ENCODE measurements at places on chromosomes 2 and 18. TPM values are rescaled to one million over a fixed set of nuclear protein-coding genes. Genes with fewer than 3 reads are reported as not detected.

The SLC40A1 gene
- not detected for polyA plus RNA-seq

DNA sequence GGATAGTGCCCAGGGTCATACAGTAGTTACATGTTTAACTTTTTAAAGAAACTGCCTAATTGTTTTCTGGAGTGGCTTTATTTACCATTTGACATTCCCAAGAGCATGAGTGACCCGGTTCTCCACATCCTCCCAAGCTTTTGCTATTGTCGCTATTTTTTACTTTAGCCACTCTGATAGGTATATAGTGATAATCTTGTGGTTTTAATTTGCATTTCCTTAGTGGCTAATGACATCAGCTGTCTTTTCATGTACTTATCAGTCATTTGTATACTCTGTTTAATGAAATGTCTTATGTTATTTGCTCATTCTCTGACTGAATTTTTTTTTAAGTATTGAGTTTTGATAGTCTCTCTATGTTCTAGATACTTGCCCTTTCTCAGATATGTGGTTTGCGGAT, 109.7 kb upstream of the HS6ST1 start:
- no peaks in the 10 kb centered on the region for H3K27me3 ChIP-seq
- no peaks in the 10 kb centered on the region for H3K4me1 ChIP-seq
- no peak for DNase-seq
- H3K4me3 ChIP-seq: no peak overlapping the region
- H3K27ac ChIP-seq: no peak overlapping the region

The TMEM169 gene
- polyA plus RNA-seq: 2.1 TPM

GRCh38 chr18:57649556-57650500, 28.2 kb upstream of the NARS1 start:
- H3K27ac ChIP-seq: no peak overlapping the region
- H3K4me3 ChIP-seq: no peak overlapping the region
- no peaks in the 10 kb centered on the region for H3K36me3 ChIP-seq
- DNase-seq: peak; percentile 49

DNA sequence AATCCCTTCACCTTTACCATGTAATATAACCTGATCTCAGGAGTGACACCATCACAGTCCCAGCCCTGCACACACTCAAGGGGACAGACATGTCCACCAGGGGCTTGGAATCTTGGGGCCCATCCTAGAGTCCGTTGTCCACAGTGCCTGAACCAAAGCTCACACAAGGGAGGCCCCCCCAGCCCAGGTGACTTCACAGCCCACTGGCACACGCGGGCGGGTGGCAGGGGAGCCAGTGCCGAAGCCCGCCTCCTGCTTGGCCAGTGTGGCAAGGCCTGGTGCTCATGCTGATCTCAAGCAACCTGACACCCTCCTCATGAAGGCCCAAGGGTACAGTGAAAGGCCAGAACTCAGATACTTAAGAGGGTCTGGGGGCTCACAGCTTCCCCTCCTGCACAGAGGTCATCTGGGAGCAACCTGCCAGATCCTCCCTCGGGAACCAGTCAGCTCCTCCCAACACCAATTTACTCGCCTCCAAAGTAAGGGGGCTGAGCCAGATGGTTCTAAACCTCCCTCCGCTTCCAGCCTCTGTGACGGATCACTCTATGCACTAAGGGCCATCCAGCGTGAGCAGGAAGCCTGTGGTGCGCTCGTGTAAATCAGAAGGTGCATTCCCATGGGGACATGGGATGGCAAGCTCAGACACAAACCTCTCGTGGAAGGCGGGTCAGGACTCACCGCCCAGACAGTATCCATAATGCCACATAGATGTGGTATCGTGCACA, 3.2 kb upstream of the RAB17 start:
- H3K36me3 ChIP-seq: no peaks in the 10 kb centered on the region
- DNase-seq: no peak
- H3K27ac ChIP-seq: no peak overlapping the region
- no peak overlapping the region for H3K4me3 ChIP-seq
- H3K27me3 ChIP-seq: no peaks in the 10 kb centered on the region

The IL36G gene
- not detected for polyA plus RNA-seq

The OTOF gene
- not detected for polyA plus RNA-seq

- no peaks in the 10 kb centered on the region for H3K4me1 ChIP-seq
- H3K27ac ChIP-seq: no peak overlapping the region
- H3K36me3 ChIP-seq: no peaks in the 10 kb centered on the region
- peaks cover 2% of the 10 kb centered on the region for H3K27me3 ChIP-seq
- DNase-seq: no peak
Observed at GRCh38 chr2:126910637-126911036, 11.9 kb downstream of the TEX51 start.

- no peak overlapping the region for H3K4me3 ChIP-seq
- no peak overlapping the region for H3K27ac ChIP-seq
- peaks cover 7% of the 10 kb centered on the region for H3K27me3 ChIP-seq
- H3K36me3 ChIP-seq: no peaks in the 10 kb centered on the region
- no peaks in the 10 kb centered on the region for H3K4me1 ChIP-seq
Observed at GRCh38 chr2:232385660-232386489, 7.3 kb downstream of the ALPP start.

The GPR35 gene
- 0.32 TPM for polyA plus RNA-seq

The CRIM1 gene
- polyA plus RNA-seq: 0.42 TPM

GRCh38 chr2:30886080-30886479, 78.8 kb upstream of the CAPN13 start:
- no peak overlapping the region for H3K4me3 ChIP-seq
- no peaks in the 10 kb centered on the region for H3K4me1 ChIP-seq
- DNase-seq: no peak
- H3K27me3 ChIP-seq: no peaks in the 10 kb centered on the region
- no peak overlapping the region for H3K27ac ChIP-seq

- DNase-seq: no peak
- H3K4me3 ChIP-seq: no peak overlapping the region
- H3K27ac ChIP-seq: no peak overlapping the region
- H3K27me3 ChIP-seq: no peaks in the 10 kb centered on the region
- H3K4me1 ChIP-seq: no peaks in the 10 kb centered on the region
Observed at GRCh38 chr18:27899893-27900292, 277.0 kb downstream of the CDH2 start.

GRCh38 chr2:189512879-189513278, 67.7 kb downstream of the SLC40A1 start:
- no peaks in the 10 kb centered on the region for H3K36me3 ChIP-seq
- no peak for DNase-seq
- no peaks in the 10 kb centered on the region for H3K27me3 ChIP-seq
- H3K4me3 ChIP-seq: no peak overlapping the region

- no peaks in the 10 kb centered on the region for H3K36me3 ChIP-seq
- H3K27me3 ChIP-seq: no peaks in the 10 kb centered on the region
- no peak overlapping the region for H3K4me3 ChIP-seq
Observed at GRCh38 chr2:45941531-45942236, 290.2 kb downstream of the PRKCE start.

The CD207 gene
- polyA plus RNA-seq: not detected

DNA sequence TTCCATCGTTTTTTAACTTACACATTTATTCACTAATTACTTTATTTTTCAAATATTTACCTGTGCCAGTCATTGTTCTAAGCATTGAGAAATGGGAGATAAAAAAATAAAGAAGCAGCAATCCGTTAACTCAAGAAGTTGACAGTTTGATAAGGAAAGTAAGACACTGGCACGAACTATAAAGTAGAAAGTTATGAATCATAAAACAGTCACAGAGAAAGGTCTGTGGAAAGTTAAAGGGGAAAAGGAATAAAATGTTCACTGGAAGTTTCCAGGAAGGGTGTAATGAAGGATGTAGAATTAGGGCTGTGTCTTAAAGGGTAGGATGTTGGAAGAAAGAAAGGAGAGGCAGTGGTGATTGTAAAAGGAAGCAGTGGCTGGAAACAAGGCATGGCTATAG, 118.9 kb downstream of the RDH14 start:
- H3K27ac ChIP-seq: no peak overlapping the region
- no peaks in the 10 kb centered on the region for H3K4me1 ChIP-seq
- no peak overlapping the region for H3K4me3 ChIP-seq
- H3K27me3 ChIP-seq: no peaks in the 10 kb centered on the region

The CHRNG gene
- 0.09 TPM for polyA plus RNA-seq

The VWA3B gene
- polyA plus RNA-seq: not detected

DNA sequence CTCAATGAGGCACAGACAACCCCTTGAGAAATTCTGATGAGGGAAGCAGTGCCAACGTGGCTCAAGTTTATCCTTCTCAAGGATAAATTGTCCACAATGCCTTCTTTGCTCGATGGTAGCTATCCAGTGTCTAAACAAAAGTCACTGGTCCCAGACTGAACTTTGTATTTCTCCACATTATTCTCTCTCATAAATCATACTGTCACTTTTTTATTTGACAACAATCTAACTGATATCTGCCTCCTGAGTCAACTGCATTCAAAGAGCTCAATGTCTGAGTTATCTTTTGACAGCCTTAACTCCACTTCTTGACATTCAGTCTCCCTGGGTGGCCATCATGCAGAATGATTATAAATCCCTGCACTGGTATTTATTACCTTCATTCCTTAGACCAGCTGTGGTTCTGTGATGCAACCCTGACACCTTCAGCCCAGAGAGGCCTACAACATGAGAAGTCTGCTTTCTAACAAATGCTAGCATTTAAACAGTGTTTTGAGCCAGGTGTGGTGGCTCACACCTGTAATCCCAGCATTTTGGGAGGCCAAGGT, 38.2 kb downstream of the IMMT start:
- peaks cover 3% of the 10 kb centered on the region for H3K36me3 ChIP-seq
- H3K4me3 ChIP-seq: no peak overlapping the region
- H3K27ac ChIP-seq: no peak overlapping the region
- DNase-seq: no peak
- H3K4me1 ChIP-seq: no peaks in the 10 kb centered on the region

- H3K27ac ChIP-seq: no peak overlapping the region
- DNase-seq: no peak
- H3K4me3 ChIP-seq: no peak overlapping the region
- no peaks in the 10 kb centered on the region for H3K36me3 ChIP-seq
- no peaks in the 10 kb centered on the region for H3K27me3 ChIP-seq
Observed at GRCh38 chr2:209358992-209359391, 64.9 kb upstream of the MAP2 start.

- no peak overlapping the region for H3K4me3 ChIP-seq
- no peaks in the 10 kb centered on the region for H3K36me3 ChIP-seq
- DNase-seq: no peak
- H3K4me1 ChIP-seq: no peaks in the 10 kb centered on the region
Observed at GRCh38 chr2:59694176-59694575, 859.3 kb downstream of the BCL11A start.

DNA sequence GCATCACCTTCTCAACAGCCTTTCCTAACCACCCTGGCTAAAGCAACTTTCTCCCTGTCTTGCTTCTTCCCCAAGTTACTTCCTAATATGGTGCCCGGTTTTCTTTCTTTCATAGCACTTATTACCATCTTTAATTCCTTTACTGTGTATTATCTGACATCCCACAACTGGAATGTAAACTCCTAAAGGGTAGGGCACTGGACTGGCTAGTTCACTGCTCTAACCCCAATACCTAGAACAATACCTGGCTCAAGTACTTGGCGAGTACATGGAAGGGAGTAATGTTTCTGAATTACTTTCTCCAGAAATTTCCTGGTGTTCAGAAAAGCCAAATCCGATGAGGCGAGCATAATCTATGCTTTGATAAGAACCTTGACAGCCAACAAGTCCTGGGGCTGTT, 22.7 kb upstream of the RNF103 start:
- no peak overlapping the region for H3K27ac ChIP-seq
- no peaks in the 10 kb centered on the region for H3K27me3 ChIP-seq
- H3K36me3 ChIP-seq: no peaks in the 10 kb centered on the region
- no peak for DNase-seq

GRCh38 chr2:234514099-234514498, 17.2 kb upstream of the ARL4C start:
- no peak overlapping the region for H3K27ac ChIP-seq
- DNase-seq: no peak
- no peak overlapping the region for H3K4me3 ChIP-seq
- no peaks in the 10 kb centered on the region for H3K4me1 ChIP-seq

DNA sequence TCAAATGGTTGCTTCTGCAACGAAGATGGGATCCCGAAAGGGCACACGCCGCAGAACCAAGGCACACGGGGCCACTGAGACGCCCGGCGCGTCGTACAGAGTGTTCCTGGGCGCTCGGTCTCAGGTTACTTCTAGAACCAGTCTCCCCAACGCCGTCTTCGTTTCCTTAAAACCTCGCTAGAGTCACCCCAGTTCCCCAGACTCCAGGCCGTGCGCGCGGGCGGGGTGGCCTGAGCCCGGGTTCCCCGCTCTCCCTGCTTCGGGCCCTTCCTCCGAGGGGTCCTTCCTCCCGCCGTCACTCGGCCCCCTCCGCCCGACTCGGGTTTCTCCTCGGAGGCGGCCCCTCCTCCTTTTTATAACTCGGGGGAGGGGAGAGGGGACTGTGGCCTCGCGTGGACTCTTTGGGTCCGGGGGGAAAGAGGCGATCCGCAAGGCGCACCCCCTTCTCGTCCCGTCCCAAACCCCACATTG, 774 bp upstream of the FZD7 start:
- no peak for DNase-seq
- H3K4me1 ChIP-seq: no peaks in the 10 kb centered on the region
- H3K27me3 ChIP-seq: peaks cover 11% of the 10 kb centered on the region
- no peaks in the 10 kb centered on the region for H3K36me3 ChIP-seq
- peak overlapping the region; percentile 86 for H3K4me3 ChIP-seq

- no peak overlapping the region for H3K4me3 ChIP-seq
- no peak for DNase-seq
- H3K27ac ChIP-seq: no peak overlapping the region
- H3K27me3 ChIP-seq: no peaks in the 10 kb centered on the region
Observed at GRCh38 chr2:78132391-78133370, 610.5 kb upstream of the LRRTM4 start.

DNA sequence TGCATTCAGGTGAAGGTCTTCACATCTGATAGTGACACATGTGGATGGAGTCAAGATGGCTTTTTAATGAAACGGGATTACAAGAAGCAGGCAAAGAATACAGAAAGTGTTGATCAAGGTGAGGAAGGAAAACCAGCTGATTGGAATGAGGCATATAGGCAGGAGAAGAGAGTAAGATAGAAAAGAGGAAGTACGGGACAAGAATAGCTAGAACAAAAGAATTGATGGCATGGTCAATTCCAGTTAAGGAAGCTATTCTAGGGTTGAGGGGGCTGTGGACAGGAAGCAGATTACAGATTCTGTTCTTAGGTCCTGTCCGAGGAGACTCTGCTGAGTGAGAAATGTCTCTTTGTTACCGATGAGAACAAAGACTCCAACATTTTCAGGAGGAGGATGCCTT, 13.2 kb upstream of the NCK2 start:
- no peaks in the 10 kb centered on the region for H3K27me3 ChIP-seq
- no peak overlapping the region for H3K4me3 ChIP-seq
- H3K4me1 ChIP-seq: peaks cover 5% of the 10 kb centered on the region
- H3K27ac ChIP-seq: no peak overlapping the region
- H3K36me3 ChIP-seq: no peaks in the 10 kb centered on the region

DNA sequence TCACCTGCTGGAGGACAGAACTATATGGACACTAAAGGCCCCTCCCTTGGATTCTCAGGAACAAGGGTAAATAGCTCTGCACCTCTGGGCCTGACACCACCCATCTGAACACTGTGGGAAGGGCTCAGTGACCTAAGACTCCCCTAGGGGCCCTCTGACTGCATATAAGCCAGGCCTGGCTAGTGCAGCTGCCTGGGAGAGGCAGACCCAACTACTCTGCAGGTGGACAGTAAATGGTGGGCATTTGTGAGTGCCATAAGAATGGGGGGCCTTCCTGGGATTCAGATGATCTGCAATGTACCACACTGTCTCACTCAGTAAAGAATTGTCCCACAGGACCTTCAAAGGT, 11.2 kb upstream of the WIPF1 start:
- H3K27me3 ChIP-seq: no peaks in the 10 kb centered on the region
- H3K4me1 ChIP-seq: peaks cover 71% of the 10 kb centered on the region
- no peaks in the 10 kb centered on the region for H3K36me3 ChIP-seq
- no peak for DNase-seq
